ENCODE measurements at places on chromosomes 2 and 18.

- no peak for DNase-seq
Observed at GRCh38 chr2:231360881-231361371, 34.6 kb upstream of the B3GNT7 start.

- no peak for DNase-seq
Observed at GRCh38 chr2:20596973-20597859, 53.7 kb downstream of the HS1BP3 start.

- DNase-seq: no peak
Observed at GRCh38 chr18:7329016-7329415, 98.1 kb downstream of the LRRC30 start.

DNA sequence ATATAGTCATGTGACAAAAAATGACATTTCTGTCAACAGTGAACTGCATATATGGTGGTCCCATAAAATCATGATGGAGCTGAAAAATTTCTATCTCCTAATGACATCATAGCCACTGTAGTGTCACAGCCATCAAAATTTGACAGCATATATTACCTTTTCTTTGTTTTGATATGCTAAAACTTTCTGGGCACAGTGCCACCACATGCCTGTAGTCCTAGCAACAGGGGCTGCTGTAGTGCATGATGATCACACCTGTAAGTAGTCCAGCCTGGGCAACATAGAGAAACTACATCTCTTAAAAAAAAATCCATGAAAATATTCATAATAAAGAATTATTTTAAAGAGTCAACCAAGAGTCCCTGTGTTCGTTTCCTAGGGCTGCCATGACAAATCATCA, 155.5 kb upstream of the SERTAD2 start:
- DNase-seq: no peak

GRCh38 chr2:240164586-240164985, 24.1 kb upstream of the OTOS start:
- DNase-seq: no peak

- DNase-seq: no peak
Observed at GRCh38 chr2:173511357-173511756, 156.7 kb downstream of the CDCA7 start.

DNA sequence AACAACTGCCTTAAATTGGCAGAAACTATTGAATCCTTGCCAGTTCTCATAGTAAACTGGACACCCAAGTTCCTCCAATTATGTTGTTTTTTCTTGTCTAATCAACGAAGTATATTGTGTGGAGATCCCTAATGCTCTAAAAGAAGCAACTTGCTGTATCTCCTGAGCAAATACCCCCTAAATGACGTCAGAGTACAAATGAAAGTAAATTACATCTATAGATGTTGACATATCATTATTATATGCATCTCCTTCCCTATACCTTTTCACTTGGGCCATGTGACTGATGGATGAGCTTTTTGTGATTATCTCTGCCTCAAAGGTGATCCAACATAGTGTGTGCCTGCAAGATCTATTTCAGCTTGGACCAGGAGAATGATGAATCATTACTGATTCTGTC, 159.4 kb downstream of the CCDC148 start:
- DNase-seq: no peak

GRCh38 chr2:36477746-36478145, 120.2 kb downstream of the FEZ2 start:
- DNase-seq: no peak

GRCh38 chr18:9441061-9441460, 34.3 kb upstream of the RALBP1 start:
- DNase-seq: no peak

DNA sequence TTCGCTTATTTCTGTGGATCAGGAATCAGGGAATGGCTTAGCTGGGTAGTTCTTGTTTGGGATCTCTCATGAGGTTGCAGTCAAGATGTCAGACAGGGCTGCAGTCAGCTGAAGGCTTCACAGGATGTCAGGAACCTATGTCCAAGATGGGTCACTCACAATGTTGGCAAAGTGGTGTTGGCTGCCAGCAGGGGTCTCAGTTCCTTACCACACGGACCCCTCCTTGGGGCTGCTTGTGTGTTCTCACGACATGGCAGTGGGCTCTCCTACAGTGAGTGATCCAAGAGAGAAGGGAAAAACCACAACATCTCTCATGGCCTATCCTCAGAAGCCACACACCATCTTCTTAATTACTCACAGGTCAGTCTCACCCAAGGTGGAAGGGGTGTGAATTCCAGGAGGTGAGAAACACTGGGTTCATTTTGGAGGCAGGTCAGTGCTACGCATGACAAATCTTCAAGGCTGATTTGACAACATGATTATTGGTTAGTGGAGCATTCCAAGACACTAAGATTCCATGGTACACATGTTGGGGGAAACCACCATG, 1.3 kb upstream of the ANTXR1 start:
- no peak for DNase-seq

DNA sequence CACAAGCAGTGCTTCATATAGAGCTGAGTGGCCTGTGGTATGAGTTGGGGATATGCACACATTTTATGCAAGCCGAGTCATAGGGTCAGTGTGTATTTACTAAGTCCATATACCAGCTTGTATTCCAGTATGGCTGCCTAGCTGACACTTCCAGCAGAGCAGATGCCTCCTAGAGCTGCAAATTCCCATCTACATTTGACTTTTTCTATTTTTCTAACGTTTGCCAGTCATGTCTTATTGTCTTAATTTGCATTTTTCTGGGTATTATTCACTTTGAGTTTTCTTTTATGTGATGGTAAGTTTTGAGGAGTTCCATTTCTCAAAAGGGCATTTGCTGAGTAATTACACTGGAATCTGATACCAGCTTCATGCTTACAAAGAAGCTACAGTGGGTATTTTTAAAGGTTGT, 334.5 kb upstream of the CDH2 start:
- no peak for DNase-seq

- no peak for DNase-seq
Observed at GRCh38 chr2:45889053-45889452, 237.6 kb downstream of the PRKCE start.

- DNase-seq: no peak
Observed at GRCh38 chr2:150267651-150268415, 219.6 kb downstream of the RND3 start.

DNA sequence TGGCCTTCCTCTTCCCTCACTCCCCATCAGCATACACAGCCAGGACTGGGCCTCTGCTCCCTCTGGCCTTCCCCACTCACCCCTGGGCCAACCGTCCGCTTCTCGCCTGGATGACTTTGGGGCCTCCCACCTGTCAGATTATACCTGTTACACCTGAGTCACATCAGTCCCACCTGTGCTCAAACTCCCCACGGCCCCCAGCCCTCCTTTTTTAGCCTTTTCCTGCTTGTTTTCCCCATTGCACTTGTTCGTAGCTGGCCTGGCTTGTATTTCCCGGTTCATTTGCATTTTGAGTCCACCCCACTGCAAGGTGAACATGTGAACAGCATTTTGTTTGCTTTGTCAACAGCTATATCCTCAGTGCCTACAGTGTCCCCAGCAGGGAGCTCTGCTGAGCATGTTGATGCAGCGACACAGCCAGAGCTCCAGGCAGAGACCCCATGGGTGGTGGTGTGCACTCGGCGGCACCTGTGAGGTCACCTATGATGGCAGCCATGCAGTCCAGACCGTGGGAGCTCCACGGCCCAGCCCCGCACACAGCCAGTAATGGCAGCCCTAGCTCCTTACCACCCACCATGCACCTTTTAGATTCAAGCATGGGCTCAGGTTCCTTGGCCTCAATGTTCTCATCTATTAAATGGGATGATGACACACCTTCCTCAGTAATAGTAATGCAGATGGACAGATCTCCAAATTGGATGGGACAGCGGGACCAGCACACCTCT, 276.4 kb upstream of the HS6ST1 start:
- no peak for DNase-seq

DNA sequence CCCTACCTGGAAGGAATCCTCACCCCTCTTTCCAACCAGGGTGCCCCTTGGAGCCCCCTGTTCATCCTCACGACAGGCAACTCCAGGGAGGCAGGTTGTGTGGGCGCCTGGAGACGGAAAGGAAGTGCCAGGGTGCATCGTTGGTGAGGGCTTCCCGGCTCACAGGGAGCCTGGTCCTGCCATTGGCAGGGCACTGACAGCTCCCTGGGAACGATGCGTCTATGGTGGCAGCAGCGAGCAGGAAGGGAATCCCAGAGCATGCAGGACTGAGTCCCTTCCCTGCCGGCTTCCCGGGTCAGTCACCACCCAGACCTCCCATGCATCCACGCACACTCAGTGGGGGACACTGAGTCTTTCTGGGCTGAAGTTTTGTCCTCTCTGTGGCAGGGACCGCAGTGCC, 117.6 kb downstream of the INHBB start:
- DNase-seq: no peak

DNA sequence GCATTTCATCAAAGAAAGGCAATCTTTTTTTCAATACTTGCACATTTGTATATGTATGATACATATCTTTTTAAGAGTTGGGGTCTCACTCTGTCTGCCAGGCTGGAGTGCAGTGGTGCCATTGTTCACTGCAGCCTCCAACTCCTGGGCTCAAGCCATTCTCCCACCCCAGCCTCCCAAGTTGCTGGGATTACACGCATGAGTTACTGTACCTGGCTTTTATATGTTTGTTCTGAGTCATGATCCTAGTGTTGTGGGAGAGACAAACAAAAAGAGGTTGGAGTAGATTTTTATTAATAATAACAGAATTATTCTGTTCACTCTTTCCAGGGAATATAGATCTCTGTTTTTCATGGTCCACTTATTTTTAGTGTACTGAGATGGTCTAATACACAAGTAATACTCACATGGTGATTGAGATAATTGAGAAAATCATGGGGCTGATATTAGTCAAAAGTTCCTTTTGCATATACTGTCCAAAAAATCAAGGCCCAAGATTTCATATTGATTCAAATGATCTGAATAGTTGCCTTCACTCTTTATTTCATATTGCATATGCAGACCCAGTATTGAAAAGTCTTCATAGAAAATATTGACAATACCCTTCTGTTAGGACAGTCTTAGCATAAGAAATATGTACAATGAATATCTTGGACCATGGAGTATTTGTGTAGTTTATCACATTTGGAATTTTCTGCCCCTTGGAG, 138.3 kb downstream of the FMNL2 start:
- DNase-seq: no peak

- no peak for DNase-seq
Observed at GRCh38 chr2:151644580-151644979, 89.7 kb downstream of the NEB start.

- DNase-seq: no peak
Observed at GRCh38 chr2:207933396-207934065, 91.8 kb downstream of the PLEKHM3 start.

GRCh38 chr18:10524507-10525370, 1.1 kb upstream of the NAPG start:
- no peak for DNase-seq

DNA sequence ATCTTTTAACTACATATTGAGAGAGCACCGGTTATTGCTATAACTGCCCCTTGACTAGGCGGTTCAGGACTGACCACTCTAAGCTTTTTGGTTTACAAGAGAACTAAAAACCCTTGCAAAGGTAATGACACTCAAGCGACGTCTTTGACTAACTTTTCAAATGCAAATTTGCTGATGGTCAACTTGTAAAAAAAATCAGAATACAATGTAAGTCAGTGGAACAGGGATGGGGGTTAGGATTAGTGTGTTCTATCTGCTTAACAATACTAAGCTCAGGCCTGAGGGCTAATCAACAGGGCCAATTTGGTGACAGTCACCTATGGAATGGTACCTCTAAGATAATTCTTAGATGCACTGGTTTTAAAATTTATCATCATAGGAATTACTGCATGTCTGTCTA, 57.1 kb downstream of the ZAP70 start:
- DNase-seq: no peak

DNA sequence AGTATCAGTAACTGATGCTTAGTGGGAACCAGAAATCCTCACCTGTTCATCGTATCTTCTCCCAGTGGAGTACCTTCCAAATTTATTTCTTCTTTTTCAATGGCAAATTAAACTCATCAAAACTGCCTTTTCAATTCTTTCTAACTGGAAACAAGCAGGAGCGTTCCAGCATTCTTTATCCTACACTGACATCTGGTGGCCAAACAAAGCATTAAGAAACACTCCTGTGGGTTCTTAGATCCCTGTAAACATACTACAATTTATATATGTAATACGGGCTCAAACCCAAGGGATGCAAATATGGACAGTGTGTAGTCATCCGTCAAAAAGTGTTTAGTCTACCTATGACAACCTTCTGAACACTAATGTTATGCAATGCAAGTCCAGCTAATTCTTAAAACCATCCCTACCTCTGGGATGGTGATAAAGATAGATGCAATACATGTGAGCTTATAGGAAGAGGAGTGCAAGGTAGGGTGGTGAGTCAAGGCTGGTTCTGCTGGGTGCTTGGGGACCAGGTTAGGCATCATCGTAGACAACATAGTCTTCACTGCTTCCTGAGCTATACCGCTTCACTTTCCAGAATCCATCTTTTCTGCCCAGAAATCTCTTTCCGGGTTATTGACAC, 375.0 kb downstream of the CTNNA2 start:
- DNase-seq: peak; percentile 57

DNA sequence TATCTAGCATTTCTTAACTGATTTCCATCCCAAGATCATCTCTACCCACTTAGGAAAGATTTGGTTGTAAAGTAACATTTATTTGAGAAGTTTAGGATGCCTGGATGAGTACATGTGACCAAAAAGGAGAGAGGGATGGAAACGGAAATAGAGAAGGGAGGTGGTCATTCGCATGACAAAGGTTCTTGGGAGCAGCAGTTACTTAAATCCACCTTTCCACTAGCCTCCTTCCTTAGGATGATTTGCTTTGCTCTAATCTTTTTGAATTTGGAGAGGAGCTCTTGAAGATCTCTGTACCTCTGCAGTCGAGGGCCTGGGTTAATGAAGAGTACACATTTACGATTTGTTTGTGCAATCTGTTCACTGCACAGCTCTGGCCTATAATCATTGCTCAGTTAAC, 623.5 kb downstream of the EPHA4 start:
- no peak for DNase-seq

DNA sequence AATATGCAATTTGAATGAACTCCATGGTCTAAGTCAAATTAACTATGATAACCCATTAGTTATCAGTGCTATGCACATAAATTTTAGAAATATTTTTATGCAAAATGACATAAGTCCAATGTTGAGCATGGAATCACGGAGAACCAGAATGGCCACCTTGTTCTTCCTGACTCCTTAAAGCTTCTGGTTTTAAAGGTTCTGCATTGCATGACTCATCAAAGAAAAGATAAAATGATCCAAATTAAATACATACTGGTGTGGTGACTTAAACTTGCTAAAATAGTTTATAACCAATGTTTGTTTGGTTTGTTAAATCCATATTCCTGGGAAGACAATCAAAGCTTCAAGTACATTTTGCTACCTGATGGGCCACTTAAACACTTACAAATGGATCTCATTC, 1146.9 kb upstream of the NRXN1 start:
- no peak for DNase-seq
